ENCODE measurements at places on chromosomes 13 and 19.

- DNase-seq, result no peak
Measured at GRCh38 chr19:17787274-17787913, 7.5 kb upstream of the B3GNT3 start.

- DNase-seq, result no peak
Measured at GRCh38 chr19:47122359-47123335, 8.0 kb upstream of the SAE1 start.

- no peak for DNase-seq
Measured at GRCh38 chr19:54298357-54299125, 14.4 kb downstream of the LILRA5 start.

DNA sequence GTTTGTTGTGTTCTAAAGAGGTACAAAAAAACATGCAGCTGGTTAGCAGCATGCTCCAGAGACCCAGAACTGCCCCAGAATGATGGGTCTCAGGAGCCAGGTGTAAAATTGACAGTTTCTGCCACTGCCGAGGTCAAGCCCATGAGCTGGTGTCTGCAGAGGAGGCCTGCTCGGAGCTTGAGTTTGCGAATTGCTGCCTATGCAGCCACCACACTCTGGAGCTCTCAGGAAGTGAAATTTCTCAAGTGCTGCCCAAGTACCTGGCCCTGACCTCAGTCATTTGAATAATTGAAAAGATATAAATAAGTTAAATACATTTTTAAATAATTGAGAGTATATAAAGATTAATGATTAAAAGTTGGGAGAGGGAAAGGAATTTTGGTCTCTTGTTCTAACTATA, 66.4 kb downstream of the ZAR1L start:
- no peak for DNase-seq

DNA sequence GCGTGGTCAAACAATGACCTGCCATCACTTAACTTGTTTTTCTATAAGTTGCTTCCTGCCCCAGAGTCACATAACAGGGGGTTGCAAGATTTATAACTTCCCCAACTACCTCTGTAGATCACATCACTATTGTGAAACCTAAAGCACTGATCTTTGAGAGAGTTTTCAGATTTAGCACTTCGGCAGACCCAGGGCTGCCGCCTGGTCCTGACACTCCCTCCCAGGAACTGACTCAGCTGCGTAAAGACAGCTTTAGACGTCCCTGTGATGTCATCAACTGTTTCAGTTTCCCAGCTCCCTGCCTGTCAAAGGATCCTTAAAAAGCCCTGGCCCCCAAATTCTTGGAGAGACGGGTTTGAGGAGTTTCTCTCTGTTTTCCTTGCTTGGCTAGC, 33.3 kb downstream of the IGFL2 start:
- no peak for DNase-seq

- no peak for DNase-seq
Measured at GRCh38 chr13:40164133-40164532, 502.3 kb downstream of the FOXO1 start.

DNA sequence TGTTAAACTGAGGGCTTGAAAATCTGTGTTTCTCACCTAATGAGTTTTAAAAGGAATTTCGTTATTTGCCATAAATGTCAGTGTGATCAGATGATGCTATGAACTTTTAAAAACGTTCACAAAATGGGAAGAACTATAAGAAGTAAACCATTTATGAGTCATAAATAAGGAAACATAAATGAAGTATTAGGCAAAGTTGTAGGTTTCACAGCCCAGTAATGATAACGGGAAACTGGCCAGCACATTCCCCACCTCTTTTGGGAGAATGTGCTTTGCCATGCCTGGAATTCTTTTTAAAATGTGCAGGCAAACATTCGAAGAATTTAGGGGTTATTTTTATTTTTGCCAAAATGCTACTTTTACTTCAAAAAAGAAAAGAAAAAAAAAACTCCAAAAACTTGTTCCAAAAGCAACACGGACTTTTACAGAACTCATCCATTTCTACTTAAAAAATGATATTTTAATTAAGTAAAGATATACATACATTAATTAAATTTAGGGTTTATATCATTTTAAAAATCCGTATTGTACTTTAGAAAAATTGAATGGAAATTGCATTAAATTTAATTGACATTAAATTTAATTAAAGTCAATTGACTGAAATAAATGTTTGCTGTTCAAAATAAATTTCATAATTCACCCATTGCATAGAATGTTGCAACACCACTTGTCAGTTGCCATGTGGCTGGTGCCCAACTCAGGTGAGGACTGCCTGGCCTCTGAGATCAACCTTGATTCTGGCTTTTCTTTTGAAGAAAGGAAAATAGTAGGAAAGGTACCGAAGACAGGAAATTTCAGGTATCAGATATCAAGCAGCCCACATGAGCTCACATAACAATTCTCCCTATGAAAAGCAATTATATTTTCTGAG, 1198.5 kb downstream of the EFNB2 start:
- no peak for DNase-seq

- no peak for DNase-seq
Measured at GRCh38 chr19:38013913-38014580, 107.0 kb downstream of the SIPA1L3 start.

DNA sequence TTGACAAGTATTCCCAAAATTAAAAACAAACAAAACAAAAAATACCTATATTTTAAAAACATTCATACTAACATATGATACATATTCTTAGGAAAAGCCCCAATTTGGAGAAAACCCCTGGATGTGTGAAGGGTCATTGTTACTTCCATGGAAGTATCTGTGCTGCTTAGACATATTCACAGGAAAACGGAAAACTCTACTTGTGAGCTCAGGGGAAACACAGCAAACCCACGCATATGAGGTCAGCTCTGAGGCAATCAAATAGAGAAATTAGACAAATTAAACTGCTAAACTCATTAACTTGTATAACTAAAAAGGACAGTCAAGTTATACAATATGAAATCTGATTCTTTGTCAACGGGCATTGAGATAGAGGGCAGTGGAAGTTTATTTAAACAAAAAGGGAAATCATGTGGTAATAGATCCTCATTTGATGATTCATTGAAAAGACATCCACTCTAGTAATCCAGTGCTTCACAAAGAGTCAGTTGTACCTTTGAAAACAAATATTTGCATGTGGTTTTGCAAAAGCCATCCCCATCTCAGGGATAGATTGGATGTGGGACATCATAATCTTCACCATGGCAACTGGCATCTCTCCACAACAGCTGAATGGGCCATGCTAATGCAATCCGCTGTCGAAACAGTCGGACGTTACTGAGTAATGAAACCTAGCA, 423.4 kb downstream of the ITGBL1 start:
- peak; percentile 98 for DNase-seq

DNA sequence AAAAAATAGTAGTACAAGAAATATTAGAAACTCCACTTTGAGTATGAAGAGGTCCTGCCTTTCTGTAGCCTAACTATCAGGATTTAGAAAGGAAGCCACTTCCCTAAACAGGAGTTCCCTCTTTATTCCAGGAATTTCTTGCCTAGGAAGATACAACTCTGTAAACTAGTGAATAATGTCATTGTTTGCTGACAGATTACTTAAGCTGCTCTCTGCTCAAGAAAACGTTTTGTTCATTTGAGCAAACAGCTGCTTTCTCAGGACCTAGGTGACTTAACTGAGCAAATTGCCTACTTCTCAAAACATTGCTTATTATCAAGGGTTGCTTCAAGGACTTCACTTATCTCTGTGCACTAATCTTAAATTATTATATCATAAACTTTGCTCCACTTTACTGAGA, 1419.4 kb upstream of the SLC10A2 start:
- DNase-seq, result no peak

- no peak for DNase-seq
Measured at GRCh38 chr19:11359421-11359820, 4.2 kb downstream of the PLPPR2 start.

DNA sequence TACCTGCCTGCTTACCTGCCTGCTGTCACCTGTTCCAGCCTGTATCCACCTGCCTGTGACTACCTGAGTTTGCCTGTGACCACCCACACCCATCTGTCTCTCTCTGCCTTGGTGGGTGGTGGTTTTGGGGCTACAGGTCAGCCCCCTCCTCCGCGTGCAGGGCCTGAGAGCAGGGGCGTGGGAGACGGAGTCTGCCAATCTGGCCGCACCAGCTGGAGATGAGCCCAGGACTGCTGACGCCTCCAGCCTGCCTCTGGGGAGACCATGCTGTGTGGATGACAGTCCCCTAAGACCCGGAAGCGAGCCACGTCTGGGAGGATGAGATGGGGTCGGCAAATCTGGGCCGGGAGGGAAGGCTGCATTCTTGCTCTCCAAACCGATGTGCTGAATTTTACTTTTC, 15.9 kb upstream of the KCTD15 start:
- no peak for DNase-seq

DNA sequence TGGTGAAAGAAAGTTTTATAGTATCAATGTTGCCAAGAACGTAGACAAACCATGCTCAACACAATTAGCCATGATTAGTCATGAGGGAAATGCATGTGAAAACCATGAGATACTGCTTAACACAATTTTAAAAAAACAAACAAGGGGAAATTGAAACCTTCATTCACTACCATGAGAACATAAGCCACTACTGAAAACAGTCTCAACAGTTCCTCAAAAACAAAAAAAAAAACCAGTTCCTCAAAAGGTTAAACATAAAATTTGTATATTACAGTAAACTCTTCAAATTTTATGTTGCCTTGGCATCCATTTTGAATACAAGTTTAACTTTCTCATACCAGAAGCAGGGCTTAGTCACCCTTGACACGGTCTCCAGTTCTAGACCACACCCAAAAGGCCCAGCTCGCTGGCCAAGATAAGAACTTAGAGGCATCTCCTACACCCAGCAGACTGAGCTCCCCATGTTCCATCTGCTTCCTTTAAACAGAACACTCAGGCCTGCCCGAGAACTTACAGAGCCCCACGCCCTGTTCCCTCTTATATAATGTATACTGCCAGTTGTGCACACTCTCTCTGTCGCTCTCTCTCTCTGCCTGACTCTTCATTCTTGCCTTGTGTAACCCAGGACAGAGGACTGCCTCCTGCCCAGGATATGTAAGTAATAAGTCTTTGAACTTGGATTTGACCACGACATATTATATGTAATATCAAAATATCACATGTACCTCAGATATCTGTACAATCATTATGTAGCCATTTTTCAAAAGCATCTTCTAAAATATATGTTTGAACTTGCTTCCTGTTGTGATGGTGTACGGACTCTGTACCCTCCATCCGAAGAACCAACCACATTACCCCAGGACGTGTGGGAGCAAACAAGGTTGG, 67.4 kb downstream of the STK24 start:
- no peak for DNase-seq

GRCh38 chr13:40251343-40252032, 415.0 kb downstream of the FOXO1 start:
- DNase-seq, result no peak

GRCh38 chr13:113923376-113924063, 50.4 kb downstream of the C13orf46 start:
- no peak for DNase-seq
